ENCODE measurements at places on chromosomes 11 and 22. TPM values are rescaled to one million over a fixed set of nuclear protein-coding genes. Genes with fewer than 3 reads are reported as not detected.

DNA sequence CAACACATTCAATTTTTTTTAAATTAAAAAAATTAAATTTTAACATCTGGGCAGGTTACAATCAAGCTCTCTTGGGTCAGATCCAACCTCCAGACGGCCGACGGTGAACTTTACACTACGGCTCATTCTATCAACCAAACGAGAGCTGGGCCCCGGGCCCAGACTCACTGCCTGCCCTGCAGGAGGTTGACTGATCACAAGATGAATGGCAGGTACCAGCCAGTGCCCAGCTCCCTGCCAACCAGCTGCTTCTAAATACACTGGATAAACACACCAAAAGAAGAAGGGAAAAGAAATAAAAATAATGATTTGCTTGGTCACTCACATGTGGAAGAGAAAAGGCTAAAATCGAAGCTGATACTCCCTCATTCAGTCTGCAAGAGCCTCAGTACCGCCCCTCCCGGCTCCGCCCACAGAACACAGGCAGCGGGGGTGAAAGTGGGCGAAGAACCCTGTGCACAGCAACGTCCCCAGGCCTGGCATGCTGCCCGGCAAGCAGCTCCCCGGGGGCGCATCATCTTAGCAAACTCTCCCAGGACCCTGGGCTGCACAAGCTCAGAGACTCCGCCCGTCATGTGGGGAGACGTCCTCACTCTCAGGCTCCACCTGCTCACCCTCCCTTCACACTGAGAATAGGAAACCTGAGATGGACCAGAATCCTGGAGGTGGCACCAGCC lies 303.4 kb downstream of the SHANK2 start:
- DNase-seq: no peak

The PGM2L1 gene
- 8.4 TPM for total RNA-seq

GRCh38 chr11:47014097-47014496 lies 77.5 kb downstream of the CSTPP1 start:
- no peak for DNase-seq

DNA sequence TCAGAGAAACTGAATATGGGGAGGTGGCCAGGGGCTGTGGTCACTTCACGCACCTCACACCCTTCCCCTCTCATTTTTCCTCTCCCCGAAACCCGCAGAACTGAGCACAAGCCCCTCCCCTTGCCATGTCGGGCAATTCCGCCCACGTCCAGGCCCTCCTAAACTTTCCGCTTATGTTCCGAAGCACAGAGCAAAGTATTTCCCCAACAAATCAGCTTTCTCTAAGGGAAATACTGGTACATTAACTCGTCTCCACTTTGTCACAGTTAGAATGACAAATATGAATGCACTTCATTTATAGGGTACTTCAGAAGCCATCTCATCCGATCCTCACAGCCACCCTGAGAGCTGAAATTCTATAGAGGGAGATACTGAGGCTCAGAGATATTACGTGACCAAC lies 94.7 kb upstream of the TMEM45B start:
- DNase-seq: no peak

- DNase-seq: no peak
Measured at GRCh38 chr11:78594814-78595213, 20.1 kb upstream of the NARS2 start.

The C11orf87 gene
- total RNA-seq: not detected

DNA sequence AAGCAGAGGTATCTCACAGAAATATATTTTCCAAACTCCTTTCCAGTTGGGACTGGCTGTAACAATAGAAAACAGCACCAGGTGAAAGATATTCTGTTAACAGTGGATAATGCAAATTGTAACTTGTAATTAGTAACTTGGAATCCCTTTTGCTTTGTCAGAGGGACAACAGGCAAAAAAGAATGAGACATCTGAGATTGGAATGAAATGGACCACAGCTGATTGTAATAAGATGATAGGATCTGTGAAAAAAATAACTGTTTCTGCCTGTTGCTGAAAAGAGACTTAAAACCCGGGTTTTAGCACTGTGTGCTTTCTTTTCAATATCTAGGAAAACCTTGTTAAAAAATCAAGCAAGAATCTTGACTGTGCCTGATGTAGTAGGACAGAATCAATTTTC lies 655.7 kb downstream of the METTL15 start:
- DNase-seq: no peak

DNA sequence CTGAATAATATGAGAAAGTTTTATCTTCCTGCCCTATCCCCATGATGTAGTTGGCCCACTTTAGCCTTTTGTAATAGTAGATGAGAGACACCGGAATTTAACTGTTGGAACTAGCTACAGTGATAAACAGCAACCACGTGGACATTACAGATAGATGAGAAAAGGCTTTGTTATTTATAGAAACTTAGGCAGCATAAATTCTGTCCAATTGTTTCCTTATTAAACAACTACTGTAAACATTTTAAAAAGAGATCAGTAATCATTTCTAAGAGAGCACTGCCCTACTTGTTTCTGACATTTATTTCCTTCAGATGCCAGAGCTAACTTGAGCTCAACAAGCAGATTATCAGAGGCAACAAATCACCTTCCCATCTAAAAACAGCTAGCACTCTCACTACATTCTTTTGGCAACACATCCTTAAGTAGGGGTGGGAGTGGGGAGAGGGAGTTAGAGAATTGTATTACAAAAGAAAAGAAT lies 63.1 kb downstream of the SOX6 start:
- DNase-seq: no peak

GRCh38 chr22:28029956-28030355 lies 110.9 kb upstream of the PITPNB start:
- no peak for DNase-seq

- no peak for DNase-seq
Measured at GRCh38 chr11:336659-337198, 16.1 kb upstream of the IFITM3 start.

DNA sequence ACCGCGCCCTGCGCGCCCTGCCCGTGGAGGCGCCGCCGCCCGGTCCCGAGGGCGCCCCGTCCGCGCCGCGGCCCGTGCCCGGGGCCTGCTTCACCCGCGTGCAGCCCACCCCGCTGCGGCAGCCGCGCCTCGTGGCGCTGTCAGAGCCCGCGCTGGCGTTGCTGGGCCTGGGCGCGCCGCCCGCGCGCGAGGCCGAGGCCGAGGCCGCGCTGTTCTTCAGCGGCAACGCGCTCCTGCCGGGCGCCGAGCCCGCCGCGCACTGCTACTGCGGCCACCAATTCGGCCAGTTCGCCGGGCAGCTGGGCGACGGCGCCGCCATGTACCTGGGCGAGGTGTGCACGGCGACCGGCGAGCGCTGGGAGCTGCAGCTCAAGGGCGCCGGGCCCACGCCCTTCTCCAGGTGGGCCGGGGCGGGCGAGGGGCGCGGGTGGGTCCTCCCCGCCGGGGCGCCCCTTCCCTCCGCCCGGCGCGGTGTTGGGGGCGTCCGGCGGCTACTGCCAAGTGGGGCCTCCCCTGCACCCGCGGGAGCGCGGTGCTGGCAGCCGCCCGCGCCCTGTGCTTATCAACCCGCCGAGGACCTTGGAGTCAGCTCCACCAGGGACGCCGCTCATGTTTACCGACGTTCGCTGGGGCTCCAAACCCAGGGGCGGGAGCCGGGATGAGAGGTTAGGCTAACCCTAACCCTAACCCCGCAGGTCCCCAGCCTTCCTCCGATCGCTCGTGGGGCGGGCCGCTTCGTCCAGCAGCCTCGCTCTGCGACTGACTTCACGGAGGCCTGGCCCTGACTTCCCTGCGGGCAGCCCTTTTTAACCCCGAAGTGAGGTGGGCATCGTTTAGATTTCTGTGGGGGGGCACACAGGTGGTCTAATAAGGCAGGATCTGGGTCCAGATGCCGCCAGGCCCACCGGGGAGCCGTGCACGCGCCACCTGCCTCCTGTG lies 649 bp downstream of the SELENOO start:
- DNase-seq: no peak

GRCh38 chr11:131002145-131002544 lies 85.9 kb upstream of the SNX19 start:
- DNase-seq: no peak

DNA sequence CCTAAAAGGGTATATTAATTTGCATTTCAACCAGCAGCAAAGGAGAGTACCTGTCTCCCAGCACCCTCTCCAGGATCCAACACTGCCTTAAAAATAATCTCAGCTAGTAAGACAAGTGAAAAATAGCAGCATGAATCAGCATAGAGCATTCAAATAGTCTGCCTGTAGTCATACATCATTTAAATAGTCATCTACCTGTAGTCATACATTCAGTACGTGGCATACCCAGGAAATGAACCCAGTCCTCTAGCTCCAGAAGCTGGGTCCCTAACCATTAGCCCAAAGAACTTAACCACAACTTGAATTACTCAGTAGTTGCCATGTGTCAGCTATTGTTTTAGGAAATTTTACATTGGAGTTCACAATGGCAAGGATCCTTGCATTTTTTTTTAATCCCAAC lies 9.3 kb downstream of the TENM4 start:
- no peak for DNase-seq
